ENCODE measurements at places on chromosomes 13 and 19.
A peak's percentile ranks its signal among the peaks of the same experiment; 100 is the strongest.

GRCh38 chr19:12788682-12789097 is 2.6 kb upstream of the JUNB start:
- DNase-seq: peak; percentile 55

DNA sequence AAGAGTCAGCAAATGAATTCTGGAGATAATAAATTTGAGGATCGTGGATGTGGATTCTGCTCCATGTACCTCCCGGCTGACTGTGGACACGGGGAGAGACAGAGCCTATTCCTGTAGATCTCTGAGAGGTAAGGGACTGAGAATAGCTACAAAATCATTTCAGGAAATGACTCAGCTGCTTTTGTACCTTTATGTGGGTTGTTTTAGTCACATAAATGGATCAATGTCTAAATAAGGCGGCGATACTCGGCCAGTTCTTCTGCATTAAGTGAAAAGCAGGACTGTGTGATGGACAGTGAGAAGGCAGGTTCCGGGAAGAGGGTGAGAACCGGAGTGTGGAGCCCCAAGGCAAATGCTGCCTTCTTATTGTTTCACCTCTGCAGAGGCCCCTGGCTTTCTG is 128.1 kb downstream of the EFNB2 start:
- DNase-seq: no peak

DNA sequence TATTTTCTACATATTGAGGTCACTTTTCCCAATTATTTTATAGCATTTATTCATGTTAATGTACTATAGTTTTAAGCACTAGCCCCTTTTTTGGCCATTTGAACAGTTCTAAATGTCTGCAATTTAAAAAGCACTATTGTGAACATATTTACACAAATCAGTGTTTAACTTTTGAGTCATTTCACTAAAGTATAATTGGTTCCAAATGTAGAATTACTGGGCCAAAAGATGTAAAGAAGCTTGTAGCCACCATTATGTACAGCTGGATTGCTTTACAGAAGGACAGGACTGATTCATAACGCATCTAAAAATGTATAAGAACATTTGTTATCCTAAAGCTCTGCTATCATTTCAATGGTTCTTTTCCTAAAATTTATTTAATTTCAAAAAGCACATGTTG is 16.6 kb upstream of the ATP12A start:
- DNase-seq: no peak

GRCh38 chr19:50365434-50366306 is at the start of gene NAPSA:
TSS of gene NAPSA (minus strand) at chr19:50365639. CDS start at chr19:50365621, 18 bp downstream.
- peak; percentile 40 for DNase-seq

GRCh38 chr13:67120872-67121531 is 109.1 kb downstream of the PCDH9 start:
- no peak for DNase-seq

DNA sequence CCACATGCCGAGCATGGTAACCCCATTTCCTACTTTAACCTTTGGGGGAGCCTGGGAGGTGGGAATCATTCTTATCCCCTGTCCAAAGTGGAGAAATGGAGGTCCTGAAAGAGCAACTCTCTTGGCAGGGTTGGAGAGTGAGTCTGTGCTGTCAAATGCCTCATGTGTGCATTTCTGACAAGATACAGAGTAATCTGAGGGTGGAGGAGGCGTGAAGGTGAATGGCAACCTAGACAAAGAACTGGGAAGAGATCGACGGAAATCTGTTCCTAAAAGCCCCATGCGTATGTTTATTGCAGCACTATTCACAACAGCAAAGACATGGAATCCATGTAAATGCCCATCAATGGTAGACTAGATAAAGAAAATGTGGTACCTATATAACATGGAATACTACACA is 63.8 kb upstream of the USP29 start:
- DNase-seq: no peak

DNA sequence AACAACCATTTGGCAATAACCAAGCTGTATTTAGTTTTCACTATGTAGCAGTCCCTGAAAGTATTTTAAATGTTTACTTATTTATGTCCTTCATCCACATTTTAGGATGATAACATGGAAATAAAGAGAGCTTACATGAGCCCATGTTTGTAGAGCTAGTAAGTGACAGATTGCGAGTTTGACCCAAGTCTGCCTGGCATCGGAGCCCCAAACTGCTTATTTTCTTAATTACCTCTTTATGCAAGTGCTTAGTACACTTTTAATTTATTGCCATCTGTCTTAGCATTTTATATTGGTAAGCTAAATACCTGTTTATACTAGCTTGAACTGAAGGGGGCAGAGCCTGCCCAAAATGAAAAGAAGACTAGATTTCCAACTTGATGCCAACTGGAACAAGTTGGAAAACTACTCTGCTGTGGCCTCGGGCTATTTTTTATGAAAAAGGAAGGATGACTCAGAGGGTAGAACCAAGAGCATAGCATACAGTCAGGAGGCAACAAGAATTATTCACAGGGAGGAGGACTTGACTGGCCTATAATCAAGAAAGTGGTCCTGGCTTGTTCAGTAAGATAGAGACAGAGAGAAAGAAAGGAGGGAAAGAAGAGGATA is 150.2 kb downstream of the NDFIP2 start:
- DNase-seq: no peak
